Inflammatory macrophage treated with lipopolysaccharide for 4 hours (primary cell): ENCODE measurements at places on chromosomes 2 and 18.
A peak's percentile ranks its signal among the peaks of the same experiment; 100 is the strongest.

- no peak for DNase-seq
These were observed 128.5 kb downstream of the COPS8 start for GRCh38 chr2:237214030-237214675.

GRCh38 chr18:74092922-74093321 is 54.7 kb downstream of the FBXO15 start:
- DNase-seq = no peak

- no peak for DNase-seq
These were observed 27.3 kb upstream of the E2F6 start for GRCh38 chr2:11493282-11493681.

DNA sequence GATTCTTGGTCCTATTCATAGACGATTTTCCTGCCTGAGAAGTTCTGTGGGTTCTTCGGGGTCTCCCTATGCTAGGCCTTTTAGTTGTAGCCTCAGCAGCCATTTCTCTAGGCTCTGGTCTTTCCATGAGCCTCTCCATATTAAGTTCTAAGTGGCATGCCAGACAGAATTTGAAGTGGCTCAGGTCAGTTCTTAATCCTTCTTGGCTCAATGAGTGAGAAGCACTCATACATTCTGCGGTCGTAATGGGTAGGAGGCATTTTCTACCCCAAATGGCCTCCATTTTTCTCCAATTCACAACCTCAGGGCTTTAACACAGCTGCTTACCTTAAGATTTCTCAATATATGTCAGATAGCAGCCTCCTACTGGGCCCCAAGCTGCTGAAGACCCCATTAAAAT is 405.3 kb upstream of the GALNT5 start:
- no peak for DNase-seq

DNA sequence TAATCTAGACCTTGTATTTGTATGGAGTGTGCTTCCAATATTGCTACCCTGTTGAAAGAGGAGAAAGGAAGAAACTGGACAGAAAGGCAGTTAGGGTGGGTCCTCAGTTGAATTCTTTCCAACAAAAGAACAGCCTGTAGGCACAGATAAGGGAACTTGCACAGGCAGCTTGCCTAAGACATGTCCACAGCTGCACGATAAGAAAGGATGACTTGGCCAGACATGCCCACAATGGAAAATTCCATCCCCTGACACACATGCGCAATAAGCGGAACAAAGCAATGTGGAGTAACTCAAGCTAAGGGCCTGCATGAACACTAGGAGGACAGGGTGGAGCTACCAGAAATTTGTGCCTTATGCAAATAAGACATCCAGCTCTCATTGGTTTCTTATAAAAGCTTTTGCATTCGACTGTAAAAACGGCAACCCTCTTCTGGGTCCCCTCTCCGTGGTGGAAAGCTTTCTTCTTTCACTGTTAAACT is 1084.7 kb upstream of the NXPH2 start:
- no peak for DNase-seq

GRCh38 chr18:8791171-8791651 is 85.9 kb downstream of the MTCL1 start:
- DNase-seq = no peak

DNA sequence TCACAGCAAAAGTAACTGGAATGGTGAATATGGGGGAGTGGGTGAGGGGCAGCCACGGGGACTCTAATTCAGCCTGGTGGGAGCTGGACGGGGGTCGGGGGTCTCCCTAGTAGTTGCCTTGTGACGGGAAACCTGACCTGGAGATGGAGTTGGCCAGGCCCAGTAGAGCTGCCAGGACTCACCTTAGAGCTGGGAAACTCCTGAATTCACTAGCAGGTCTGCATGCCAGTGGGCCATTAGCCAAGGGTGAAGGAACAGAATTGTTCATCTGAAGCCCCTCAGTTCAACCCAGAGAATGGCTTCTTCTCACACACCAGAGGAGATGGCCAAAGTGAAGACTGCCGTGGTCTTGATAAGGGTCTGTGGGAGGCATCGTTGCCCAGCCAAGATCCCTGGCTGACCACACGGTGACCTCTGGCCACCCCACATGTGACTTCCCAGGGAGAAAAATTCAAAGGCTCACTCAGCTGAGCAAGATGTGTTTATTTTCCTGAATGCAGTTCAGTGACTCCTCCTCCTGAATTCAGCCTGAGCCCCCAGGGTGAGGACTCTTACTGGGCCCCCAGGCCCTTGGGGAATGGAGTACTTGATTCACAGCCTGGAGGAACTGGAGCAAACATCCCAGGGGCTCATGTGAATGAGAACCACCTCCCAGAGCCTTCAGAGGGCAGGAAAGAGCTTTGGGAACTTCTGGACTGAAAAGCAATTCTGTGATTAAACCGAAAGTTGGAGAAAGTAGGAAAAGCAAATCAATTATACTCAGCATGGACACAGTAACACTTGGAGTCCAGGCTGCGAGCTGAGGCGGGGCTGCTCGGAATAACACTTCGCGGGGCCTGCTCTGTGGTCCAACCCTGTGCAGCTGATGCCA is 25.2 kb downstream of the MOCOS start:
- no peak for DNase-seq

- DNase-seq = no peak
These were observed 48.1 kb downstream of the MERTK start for GRCh38 chr2:111946294-111947114.

DNA sequence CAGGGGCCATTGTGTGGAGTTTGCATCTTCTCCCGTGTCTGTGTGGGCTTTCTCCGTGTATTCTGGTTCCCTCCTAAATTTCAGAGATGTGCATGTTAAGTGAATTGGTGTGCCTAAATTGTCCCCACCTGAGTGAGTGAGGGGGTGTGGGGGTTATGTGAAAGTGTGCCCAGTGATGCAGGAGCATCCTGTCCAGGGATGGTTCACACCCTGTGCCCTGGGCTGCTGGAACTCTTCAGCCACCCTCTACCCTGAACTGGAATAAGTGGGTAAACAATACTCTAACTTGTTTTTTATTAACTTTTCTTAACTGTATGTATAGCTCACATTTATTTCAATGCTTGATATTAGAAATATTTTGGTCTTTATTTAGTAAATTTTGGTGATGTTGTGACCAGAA is 56.0 kb downstream of the UBE2E3 start:
- DNase-seq = no peak

- DNase-seq = peak; percentile 92
These were observed 49.5 kb downstream of the SPRED2 start for GRCh38 chr2:65382776-65383357.

DNA sequence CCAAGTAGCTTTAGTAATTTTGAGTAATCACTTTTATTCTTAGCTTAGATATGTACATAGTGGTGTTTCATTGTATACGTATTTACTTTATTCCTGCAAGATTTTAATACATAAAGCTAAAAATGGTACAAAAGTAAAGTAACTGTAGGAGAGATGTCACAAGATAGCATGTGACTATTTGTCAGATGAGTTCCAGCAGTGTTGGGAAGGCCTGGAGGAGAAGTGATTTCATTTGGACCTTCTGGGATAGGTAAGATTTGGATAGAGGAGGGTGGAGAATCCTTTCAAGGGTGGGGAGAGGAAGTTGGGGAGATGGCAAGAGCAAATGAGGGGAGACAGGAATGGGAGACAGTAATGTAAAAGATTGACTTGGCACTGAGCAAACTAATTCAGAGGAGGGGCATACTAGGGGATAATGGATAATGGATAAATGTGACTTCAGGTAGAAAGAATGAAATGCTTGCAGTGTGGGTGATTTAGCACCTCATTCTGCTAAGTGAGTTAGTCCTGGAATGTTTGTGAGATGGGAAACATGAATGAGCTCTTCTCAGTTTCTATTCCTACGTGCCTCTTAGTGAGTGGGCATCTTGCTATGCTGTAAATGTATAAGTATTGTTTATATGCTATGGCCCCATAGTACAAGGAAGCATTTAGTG is 10.5 kb downstream of the WDR43 start:
- DNase-seq = peak; percentile 61
